T-cell (primary cell): ENCODE measurements at places on chromosomes 13 and 19.

DNA sequence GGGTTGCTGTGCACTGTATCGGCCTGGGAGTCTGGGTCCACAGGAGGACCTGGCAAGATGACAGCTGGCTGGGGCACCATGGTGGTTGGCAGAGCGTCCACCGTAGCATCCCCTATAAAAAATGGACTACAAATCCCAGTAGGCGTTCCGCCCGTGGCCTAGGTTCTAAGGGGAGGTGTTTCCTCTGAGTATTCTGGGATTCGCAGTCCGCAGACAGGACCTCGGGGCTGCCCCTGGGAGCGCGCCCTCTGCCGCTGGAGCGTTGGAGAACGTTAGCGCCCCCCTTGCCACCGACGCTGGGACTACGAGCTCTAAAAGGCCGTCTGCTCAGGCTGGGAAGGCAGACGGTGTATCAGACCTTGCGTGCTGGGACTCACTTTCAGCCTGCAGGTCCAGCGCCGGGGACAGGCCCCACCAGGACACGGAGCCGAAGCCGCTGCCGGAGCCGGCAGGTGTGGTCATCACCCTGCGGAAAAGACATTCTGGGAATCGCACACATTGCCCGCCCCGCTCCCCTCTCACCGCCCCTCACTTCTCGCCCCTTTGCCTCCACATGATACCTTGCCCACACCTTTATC, 372 bp downstream of the DNAAF3 start:
- DNase-seq, result no peak

GRCh38 chr19:14554382-14554812, 17.5 kb downstream of the NDUFB7 start:
- no peak for DNase-seq

DNA sequence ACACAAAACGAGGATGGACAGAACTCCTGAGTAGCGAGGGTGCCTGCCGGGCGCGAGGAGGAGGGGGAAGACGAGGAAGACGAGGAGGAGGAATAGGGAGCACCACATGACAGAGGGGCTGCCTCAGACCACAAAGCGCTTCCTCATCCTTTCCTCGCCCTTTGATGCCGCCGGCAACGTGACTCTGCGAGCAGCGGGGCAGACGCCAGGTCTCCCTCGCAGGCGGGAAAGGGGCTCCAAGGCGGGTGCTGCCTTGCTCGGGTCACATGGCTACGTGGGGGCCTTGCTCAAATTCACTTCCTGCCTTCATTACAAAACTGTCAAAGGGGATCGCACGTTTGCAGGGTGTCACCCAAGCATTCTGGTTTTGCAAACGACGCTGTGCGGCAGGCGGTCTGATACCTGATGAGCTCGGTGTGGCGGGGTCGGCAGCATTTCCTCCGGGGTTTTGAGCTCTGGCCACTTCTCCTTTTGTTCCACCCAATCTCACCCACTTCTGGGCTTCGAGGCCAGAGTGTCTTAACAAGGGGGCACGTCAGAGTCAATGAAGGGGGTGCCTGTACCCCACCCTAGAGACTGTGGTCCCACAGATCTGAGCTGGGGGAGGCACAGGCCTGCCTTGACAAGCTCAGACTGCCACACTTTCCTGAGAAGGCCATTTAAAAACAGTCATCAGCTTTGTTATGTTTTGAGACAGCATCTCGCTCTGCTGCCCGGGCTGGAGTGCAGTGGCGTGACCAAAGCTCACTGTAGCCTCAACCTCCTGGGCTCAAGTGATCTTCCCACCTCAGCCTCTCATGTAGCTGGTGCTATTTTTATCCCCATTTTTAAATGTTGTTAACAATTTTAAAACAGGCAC, 14.9 kb downstream of the MAP2K2 start:
- peak; percentile 71 for DNase-seq

GRCh38 chr19:4139614-4140236, 13.7 kb upstream of the CREB3L3 start:
- DNase-seq, result peak; percentile 63

DNA sequence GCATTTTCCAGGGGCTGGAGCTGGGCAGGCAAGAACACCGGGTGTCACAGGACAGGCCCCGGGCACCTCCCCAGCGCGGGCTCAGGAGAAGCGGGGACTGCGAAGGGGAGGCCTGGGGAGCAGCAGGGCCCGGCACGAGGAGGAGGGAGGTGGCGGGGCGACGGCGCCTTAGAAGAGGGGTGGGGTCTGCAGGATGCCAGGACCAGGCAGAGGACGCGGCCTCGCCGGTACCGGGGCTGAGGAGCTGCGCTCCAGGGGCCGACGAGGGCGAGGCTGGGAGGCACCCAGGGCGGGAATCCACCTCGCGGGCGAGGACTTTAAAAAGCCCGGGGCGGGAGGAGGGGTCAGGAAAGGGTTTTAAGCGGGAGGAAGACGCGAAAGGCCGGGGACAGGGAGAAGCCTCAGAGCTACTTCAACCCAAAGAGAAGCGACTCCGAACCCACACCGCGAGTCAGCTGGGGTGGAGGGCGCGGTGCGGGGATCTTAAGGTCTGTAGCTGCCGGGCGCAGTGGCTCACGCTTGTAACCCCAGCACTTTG, 665 bp downstream of the ZNF347 start:
- DNase-seq, result peak; percentile 12

- DNase-seq, result no peak
Observed at GRCh38 chr19:1998712-1999708, 16.5 kb downstream of the BTBD2 start.

GRCh38 chr13:64471916-64472315, 2758.2 kb downstream of the PCDH9 start:
- no peak for DNase-seq

DNA sequence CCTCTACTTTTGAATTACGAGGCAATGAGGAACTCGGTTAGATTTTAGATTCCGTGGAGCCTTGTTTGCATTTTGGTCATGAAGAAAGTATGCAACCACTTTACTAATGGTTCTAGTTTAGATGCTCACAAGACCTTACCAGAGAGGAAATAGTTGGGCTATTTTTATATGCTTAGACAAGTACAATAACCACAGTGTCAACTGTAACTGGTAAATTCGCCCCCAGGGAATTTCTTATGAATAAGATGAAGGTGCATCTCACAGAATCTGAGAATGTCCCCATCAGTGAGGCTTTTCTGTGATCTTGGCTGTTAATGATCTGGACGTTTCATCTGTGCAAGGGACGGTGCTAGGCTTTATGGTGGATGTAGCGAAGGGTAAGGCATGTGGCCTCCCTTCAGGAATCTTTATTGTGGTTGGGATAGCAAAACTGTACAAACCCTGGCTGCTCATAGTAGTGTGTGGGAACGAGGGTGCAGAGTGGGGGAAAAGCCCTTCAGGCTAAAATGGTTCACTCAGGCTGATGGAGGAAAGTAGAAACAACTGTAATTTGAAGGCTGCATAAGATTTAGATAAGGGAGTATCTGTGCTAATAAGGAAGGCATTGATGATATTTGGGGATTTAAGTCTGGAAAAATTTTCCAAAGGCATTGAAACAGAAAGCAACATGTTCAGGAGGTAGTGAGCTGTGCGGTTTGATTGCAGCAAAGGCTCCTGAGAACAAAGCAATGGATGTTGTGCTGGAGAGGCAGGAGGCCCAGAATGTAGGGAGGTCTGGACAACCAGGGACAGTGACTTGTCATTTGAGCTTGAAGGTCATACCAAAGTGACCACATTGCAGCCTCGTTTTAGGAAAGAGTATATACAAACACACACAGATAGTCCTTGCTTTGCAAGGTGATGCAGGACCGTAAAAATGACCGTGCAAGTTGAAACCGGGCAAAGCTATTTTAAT, 28.4 kb downstream of the UBAC2 start:
- DNase-seq, result no peak

- DNase-seq, result no peak
Observed at GRCh38 chr19:31518216-31519020, 169.2 kb upstream of the TSHZ3 start.

DNA sequence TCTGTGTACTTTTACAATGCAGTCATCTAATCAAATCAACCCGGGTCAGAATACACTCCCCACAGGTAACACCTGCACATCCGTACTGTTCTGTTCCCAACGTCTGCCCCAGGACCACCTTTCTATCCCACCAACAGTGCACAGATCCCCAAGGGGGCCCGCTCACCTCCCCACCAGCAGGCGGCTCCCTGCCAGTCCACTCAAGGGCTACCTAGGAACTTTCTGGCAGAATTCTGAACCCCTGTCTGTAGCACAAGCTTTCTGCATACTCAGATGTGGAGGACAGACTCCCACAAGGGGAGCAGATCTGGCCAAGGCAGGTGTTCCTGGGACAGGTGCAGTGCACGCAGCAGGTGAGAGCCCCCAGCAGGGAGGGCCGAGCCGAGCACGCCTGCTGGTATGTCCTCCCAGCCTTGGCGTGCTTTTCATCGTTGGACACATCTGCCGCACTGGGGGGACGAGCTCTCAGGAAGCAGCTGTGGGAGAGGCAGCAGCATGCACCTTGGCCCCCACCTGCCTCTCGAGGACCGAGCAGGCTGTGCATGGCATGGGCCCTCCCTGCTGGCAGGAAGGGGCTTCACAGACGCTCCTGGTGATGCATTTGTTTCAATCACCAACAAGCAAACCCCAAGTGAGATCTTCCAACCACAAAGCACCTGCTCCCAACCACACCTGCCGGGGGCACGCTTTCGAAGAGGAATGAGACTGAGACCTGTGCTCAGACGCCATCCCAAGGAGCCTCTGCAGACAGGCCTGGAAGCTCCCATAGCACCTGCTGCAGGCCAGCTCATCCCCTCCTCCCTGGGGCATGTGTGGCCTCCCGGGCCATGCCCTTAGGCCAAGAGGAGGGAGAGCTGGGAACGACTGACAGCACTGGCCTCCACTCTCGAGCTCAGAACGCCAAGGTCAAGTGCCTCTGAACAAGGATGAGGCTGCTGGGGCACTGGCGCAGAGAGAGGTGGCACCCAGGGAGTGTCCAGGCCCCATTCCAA, 35.9 kb downstream of the RAB20 start:
- DNase-seq, result peak; percentile 10

DNA sequence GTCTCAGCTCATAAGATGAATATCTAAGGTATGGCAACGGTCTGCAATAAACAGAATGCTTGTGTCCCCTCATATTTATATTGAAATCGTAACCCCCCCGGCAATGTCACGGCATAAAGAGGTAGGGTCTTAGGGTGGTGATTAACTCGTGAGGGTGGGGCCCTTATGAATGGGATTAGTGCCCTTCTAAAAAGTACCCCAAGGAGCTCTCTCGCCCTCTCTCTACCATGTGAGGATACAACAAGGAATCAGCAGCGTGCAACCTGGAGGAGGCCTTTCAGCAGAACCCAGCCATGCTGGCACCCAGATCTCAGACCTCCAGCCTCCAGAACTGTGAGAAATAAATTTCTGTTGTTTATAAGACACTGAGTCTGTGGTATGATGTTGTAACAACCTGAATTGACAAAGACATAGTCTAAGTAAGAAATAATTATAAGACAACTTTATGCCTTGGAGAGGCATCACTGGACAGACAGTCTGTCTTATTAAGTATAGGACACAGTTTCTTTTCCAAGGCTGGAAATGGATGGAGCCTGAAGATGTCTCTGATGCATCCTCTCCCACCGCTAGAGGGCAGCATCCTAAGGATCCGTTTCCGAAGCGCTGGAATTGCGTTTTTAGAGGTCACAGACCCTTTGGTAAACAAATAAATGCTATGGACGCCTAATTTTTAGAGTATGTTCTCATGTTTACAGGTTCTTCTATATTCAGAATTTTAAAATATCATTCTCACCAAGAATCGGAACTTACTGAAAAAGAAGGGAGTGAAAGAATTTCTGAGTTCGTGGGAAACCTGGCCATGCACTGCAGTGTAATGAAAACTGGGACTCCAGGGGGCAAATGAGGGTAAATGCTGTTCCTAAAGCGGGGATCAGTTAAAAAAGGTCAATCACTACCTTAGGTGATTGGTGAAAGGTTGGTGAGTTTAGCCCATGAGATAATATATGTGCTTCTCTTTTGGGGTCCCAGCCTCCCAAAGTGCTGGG, 13.3 kb upstream of the LEUTX start:
- DNase-seq, result peak; percentile 18

GRCh38 chr19:48513289-48514122, 1.9 kb upstream of the LMTK3 start:
- DNase-seq, result peak; percentile 74
